A549 treated with Mapracorat at 1 μM for 4 hours (cell line): ENCODE measurements at places on chromosomes 2 and 18. TPM values are rescaled to one million over a fixed set of nuclear protein-coding genes. Genes with fewer than 3 reads are reported as not detected.

AMER3 gene
- not detected in 5 replicates for total RNA-seq

PIEZO2 gene
- 0.47 to 1.0 TPM (median 0.80 TPM) in 5 replicates for total RNA-seq

VIL1 gene
- total RNA-seq: 0.13 to 0.51 TPM (median 0.21 TPM) in 5 replicates

REG1A gene
- total RNA-seq: not detected in 5 replicates

SH2D6 gene
- total RNA-seq: 0.56 to 1.8 TPM (median 0.92 TPM) in 5 replicates

ABCB11 gene
- 0.01 TPM in 1 of 5 replicates, not detected in the others for total RNA-seq
